ENCODE measurements at places on chromosomes 13 and 19. TPM values are rescaled to one million over a fixed set of nuclear protein-coding genes. Genes with fewer than 3 reads are reported as not detected.

IZUMO2 gene
- total RNA-seq = not detected

RNASEH2B gene
- total RNA-seq = 36.9 TPM

C19orf38 gene
- not detected for total RNA-seq

OVOL3 gene
- not detected for total RNA-seq

ZNF554 gene
- 3.5 TPM for total RNA-seq
